Esophagus muscularis mucosa (tissue), 4 donors: ENCODE measurements at places on chromosomes 4 and X. TPM values are rescaled to one million over a fixed set of nuclear protein-coding genes. Genes with fewer than 3 reads are reported as not detected.

MID1 gene
- 14.1 TPM for total RNA-seq

SATL1 gene
- not detected for total RNA-seq

SEC24D gene
- 41.5 TPM for total RNA-seq

TXK gene
- total RNA-seq, result 0.92 TPM

FANCB gene
- 1.3 TPM for total RNA-seq

FAAH2 gene
- 0.42 TPM for total RNA-seq

YY2 gene
- total RNA-seq, result 1.1 TPM

PHEX gene
- total RNA-seq, result 1.2 TPM

FREM3 gene
- total RNA-seq, result not detected

GPR78 gene
- not detected for total RNA-seq

HUWE1 gene
- 112 TPM for total RNA-seq

DMD gene
- total RNA-seq, result 210 TPM

SOWAHB gene
- not detected for total RNA-seq

MAGEB10 gene
- not detected for total RNA-seq

SOD3 gene
- total RNA-seq, result 1,012 TPM

EPHA5 gene
- 0.58 TPM for total RNA-seq

PPEF2 gene
- total RNA-seq, result not detected

CD40LG gene
- total RNA-seq, result 0.33 TPM

GPRIN3 gene
- 2.8 TPM for total RNA-seq

RASL11B gene
- 1.3 TPM for total RNA-seq

LRCH2 gene
- 9.8 TPM for total RNA-seq

SSX3 gene
- total RNA-seq, result not detected

GPR34 gene
- total RNA-seq, result 14.7 TPM

SLC49A3 gene
- 6.6 TPM for total RNA-seq

ADH1C gene
- 4.8 TPM for total RNA-seq

SLC7A11 gene
- 0.33 TPM for total RNA-seq

ASB12 gene
- not detected for total RNA-seq

SLC34A2 gene
- 0.63 TPM for total RNA-seq

NHSL2 gene
- total RNA-seq, result 10.4 TPM

HHIP gene
- total RNA-seq, result 0.75 TPM

IL3RA gene
- total RNA-seq, result 5.0 TPM

COX7B2 gene
- total RNA-seq, result not detected

CT83 gene
- total RNA-seq, result not detected

OSTC gene
- 37.9 TPM for total RNA-seq

C4orf36 gene
- total RNA-seq, result not detected

CDKL2 gene
- 3.0 TPM for total RNA-seq

FGF13 gene
- total RNA-seq, result 14.4 TPM

ANXA10 gene
- total RNA-seq, result not detected

HPRT1 gene
- total RNA-seq, result 10.3 TPM

RS1 gene
- total RNA-seq, result not detected

XAGE1A gene
- total RNA-seq, result not detected

PWWP3B gene
- total RNA-seq, result not detected

CSAG1 gene
- not detected for total RNA-seq

GC gene
- not detected for total RNA-seq

GYPA gene
- not detected for total RNA-seq

SOX3 gene
- not detected for total RNA-seq

CYBB gene
- 14.6 TPM for total RNA-seq

TRIM60 gene
- total RNA-seq, result not detected

NMU gene
- not detected for total RNA-seq

CFP gene
- 12.9 TPM for total RNA-seq

PASD1 gene
- not detected for total RNA-seq

PAGE4 gene
- 2.1 TPM for total RNA-seq

LINC00632 gene
- 22.8 TPM for total RNA-seq

PRKG2 gene
- total RNA-seq, result 11.2 TPM
